ENCODE measurements at places on chromosomes 6 and 20.

- DNase-seq: no peak
These were observed 2.2 kb downstream of the HSPA1B start for GRCh38 chr6:31829633-31830283.

- no peak for DNase-seq
These were observed 300.7 kb downstream of the RNGTT start for GRCh38 chr6:88662653-88663174.

DNA sequence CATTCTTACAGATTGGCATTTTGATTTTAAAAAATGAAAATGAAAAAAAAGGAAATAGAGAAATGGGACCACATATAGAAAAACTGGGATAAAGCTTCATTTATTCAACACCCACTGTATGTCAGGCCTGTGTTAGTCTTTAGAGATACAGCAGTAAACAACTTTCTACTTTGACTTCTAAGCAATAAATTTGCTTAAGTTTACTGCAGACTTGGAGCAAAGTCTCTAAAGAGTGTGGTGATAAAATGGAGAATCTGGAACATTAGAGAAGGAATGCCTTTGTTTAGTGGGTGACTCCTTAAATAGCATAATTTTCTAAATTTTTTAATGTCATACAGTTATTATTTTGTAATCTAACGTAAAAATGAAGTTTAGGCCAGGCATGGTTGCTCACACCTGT lies 80.7 kb upstream of the CNKSR3 start:
- DNase-seq: no peak

GRCh38 chr6:17218023-17218748 lies 63.0 kb upstream of the RBM24 start:
- DNase-seq: no peak

All from activated naive CD8-positive, alpha-beta T cell treated with anti-CD3 and anti-CD28 coated beads, Interleukin-2, amount 50 U/mL, for 24 hours (primary cell).